ENCODE measurements at places on chromosomes 6 and 20.

- no peak for DNase-seq
Measured at GRCh38 chr6:170423030-170423429, 116.5 kb downstream of the FAM120B start.

- DNase-seq: no peak
Measured at GRCh38 chr6:17305219-17306001, 24.2 kb downstream of the RBM24 start.

GRCh38 chr20:23966927-23967615, 21.5 kb downstream of the GGTLC1 start:
- DNase-seq: no peak

DNA sequence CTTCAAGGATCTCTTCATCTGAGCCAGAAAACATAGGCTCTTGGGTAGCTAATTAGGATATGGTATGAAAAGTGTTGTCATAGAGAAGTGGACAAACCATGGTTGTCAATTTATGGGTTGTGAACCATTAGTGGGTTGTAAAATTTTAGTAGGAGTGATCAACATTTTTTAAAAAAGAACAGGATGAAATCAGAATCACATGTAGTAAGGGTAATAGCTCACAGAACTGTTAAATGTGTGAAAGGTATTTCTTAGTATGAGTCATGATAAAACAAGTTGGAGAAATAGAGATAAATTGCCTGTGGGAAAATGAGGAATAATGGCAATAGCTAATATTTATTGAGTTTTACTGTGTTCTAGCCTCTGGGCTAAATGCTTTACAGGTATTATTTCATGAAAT, 113.4 kb downstream of the MAP3K4 start:
- no peak for DNase-seq

DNA sequence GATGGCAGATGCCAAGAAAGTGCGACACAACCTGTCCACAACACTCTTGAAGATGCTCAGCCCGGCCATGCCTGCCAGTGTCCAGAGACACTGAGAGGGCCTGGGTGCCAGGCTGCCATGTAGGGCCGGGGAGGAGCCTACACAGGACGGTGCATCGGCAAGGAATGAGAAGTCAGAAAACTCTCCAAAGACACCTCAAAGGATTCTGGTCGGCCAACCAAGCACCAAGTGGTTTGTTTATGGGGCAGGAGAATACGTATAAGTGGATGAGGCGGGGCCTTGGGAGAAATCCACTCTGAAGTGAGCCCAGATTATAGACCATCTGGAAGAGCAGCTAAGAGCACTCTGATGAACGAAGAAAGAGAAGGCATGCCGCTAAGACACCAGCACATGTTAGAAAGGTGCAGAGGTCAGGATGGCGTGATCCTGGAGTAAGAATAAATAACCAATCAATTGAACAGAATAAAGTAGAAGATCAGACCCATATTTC, 120.7 kb upstream of the FOXQ1 start:
- no peak for DNase-seq

GRCh38 chr6:34182751-34183531, 37.1 kb upstream of the GRM4 start:
- no peak for DNase-seq

- no peak for DNase-seq
Measured at GRCh38 chr6:149014631-149015534, 268.1 kb downstream of the UST start.

GRCh38 chr6:32713241-32713640, 27.9 kb upstream of the HLA-DQA2 start:
- DNase-seq: no peak

GRCh38 chr6:32244946-32245398, 21.1 kb upstream of the NOTCH4 start:
- DNase-seq: peak; percentile 34

DNA sequence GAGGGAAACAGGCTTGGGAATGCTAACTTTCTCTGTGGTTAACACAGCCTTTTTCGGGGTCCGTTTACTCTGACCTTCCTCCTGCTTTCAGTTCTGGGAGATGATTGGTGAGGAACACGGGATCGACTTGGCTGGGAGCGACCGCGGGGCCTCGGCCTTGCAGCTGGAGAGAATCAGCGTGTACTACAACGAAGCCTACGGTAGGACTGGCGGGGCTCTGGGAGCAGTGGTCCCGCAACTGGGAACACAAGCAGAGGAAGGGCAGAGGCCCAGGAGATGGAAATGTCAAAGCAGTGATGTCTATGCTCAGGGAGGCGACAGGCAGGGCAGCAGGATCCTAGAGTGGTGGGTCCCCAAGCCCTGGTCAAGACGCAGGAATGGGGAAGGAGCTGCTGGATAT, 3.5 kb downstream of the TUBB1 start:
- DNase-seq: no peak

DNA sequence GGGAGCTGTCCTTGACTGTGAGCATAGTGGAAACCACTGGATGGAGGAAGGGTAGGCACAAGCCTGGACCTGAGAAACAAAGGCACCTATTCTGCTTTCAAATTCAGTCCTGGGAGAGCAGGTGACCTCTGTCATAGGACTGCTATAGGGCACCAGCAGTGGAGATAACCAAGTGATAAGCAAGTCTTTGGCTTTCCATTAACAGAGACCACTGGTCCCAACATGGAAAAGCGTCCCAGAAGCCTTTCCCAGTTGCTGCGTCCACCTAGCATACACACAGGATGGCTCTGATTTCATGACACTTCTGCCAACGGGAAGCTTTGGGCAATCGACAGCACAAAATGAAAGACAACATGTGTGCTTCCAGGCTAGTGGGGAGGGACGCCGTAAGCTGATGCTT, 8.9 kb downstream of the SLC22A3 start:
- no peak for DNase-seq

- no peak for DNase-seq
Measured at GRCh38 chr20:34915131-34915530, 38.7 kb downstream of the ACSS2 start.

- no peak for DNase-seq
Measured at GRCh38 chr20:39829256-39829655, 859.8 kb downstream of the MAFB start.

GRCh38 chr20:34622821-34623451, 54.0 kb downstream of the PIGU start:
- no peak for DNase-seq

GRCh38 chr20:42336576-42336975, 718.4 kb upstream of the CHD6 start:
- no peak for DNase-seq

GRCh38 chr6:42963855-42964605, 3.5 kb downstream of the GNMT start:
- DNase-seq: no peak
